ENCODE measurements at places on chromosomes 12 and 14.

- DNase-seq: peak; percentile 72
Observed at GRCh38 chr12:113048716-113049127, 7.8 kb upstream of the DTX1 start.

DNA sequence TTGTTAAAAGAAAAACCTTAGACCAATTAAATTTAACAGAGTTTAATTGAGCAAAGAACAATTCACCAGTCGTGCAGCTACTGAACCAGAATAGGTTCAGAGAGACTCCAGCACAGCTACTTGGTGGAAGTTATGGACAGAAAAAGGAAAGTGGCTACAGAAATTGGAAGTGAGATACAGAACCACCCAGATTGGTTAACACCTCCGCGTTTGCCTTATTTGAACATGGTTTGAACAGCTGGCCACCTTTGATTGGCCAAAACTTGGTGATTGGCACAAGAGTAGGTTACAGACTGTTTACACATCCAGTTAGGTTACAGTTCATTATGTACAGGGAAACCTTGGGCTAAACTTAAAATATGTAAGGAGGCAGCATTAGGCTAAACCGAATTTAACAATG is 54.9 kb downstream of the SRGAP1 start:
- no peak for DNase-seq

- DNase-seq: no peak
Observed at GRCh38 chr14:43540948-43541347, 966.1 kb downstream of the FSCB start.

GRCh38 chr12:72570601-72571000 is 298.4 kb downstream of the TRHDE start:
- DNase-seq: no peak

- no peak for DNase-seq
Observed at GRCh38 chr12:76226397-76226796, 121.8 kb downstream of the BBS10 start.

DNA sequence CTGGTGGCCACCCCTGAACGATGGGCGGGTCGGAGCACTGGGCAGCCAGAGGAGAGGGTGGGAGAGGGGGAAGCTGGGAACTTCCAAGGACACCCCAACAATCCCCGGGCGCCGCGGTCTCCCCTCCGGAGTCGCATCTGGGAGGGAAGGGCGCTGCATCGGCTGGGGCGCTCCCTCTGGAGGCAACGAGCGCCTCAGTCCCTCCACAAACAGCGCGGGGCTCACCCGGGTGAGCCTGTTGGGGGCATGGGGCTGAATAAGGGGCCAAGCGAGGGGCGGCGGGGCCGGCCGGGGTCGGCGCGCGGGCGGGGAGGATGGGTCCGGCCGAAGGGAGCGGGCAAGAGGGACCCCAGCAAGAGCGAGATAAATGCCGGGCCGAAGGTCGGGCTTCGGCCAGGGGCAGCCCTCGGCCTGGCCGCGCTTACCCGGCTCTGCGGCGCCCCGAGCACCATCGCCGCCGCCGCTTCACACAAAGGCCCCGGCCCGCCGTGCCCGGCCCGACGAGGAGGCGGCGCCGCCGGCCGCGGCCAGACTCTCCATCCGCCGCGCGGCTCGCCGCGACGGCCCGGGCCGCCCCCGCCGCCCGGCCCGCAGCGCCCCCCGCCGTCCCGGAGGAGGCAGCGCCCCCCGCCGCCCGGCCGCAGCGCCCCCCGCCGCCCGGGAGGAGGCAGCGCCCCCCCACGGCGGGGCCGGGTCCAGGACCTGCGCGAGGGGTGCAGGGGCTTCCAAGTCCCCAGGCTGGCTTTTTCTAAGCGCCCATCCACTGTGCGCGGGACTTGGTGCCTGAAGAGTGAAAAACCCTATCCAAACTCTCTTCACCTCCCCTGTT is at the start of gene ZBTB39:
TSS of gene ZBTB39 (minus strand) at position 567 of the 829 bp plus-strand sequence. CDS start 1,629 bp downstream, outside the sequence.
- peak; percentile 78 for DNase-seq

DNA sequence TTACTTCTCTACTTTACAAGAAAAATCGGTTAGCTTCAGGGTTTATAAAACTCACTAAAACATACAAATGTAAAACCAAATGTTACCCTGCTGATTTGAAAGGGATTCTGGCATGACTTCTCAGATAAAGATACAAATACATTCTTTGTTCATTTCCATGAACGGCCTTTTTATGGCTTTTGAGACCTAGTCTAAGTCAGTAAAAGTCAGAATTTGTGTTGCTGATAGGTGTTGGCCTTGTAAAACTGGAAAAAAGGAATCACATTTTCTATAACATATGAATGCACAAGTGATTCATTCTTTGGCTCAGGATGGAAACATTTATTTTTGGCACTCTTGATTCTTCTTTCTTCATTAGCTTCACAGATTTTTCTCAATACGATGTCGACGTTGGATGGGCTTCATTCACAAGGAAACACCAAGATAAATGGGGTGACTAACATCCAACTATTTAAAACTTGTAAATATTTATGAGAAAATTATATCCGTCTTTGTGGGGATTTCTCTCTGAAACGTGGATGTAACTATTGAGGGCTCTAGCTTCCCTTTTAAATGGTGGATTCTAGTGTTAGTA is 27.0 kb upstream of the CPM start:
- DNase-seq: no peak

- no peak for DNase-seq
Observed at GRCh38 chr12:46087916-46088439, 97.6 kb upstream of the SCAF11 start.

DNA sequence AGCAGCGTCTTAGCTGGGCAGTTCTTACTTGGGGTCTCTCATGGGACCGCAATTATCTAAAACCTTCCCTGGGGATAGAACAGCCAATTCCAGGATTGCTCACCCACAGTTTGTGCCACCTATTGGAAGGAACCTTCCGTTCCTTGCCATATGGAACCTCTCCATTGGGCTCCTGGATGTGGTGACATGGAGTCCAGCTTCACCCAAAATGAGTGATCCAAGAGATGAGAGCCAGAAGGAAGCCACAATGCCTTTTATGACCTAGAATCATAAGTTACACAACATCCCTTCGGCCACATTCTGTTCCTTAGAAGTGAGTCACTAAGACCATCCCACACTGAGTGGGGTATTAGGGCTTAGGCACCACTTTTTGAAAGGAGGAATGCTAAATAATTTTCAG is 164.4 kb downstream of the FBXL14 start:
- no peak for DNase-seq

- DNase-seq: no peak
Observed at GRCh38 chr14:61438036-61438435, 116.7 kb downstream of the PRKCH start.

- no peak for DNase-seq
Observed at GRCh38 chr12:45599196-45599595, 130.3 kb upstream of the ARID2 start.

- DNase-seq: no peak
Observed at GRCh38 chr12:93853698-93854478, 176.7 kb downstream of the CRADD start.

- DNase-seq: no peak
Observed at GRCh38 chr14:72901361-72901760, 7.5 kb upstream of the DPF3 start.

- DNase-seq: no peak
Observed at GRCh38 chr12:52063981-52064649, 5.7 kb upstream of the ATG101 start.

DNA sequence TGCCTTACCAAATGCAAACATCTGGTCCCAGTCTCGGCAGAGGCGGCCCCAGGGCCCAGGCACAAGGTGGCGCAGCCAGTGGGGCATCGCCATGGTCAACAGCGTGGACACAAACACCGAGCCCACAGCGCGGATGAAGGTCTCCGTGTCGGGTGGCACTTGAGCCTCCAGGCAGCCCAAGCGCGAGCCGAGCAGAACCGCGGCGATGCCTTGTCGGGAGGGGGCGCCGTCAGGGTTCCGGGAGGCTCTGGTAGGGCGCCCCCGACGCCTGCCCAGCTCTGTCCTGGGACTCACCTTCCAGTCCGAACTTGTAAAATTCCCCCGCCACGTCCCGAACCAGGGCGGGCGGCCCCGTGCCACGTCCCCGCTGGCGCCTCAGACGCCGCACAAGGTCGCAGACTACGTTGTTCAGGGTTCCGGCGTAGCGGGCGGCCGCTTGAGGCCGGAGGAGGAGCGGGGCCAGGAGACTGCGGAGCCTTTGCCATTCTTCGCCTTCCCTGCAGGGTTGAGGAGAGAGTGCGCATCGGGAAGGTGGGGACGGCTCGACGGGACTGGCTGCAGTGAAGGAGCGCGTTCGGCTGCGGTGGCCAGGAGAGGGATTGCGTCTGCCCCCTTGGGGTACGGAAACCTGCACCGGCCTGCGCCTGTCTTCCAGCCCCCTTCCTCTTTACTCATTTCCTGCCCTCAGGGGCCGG is 1.7 kb downstream of the CYP27B1 start:
- peak; percentile 74 for DNase-seq

GRCh38 chr12:129544716-129545115 is 359.1 kb downstream of the TMEM132D start:
- no peak for DNase-seq

DNA sequence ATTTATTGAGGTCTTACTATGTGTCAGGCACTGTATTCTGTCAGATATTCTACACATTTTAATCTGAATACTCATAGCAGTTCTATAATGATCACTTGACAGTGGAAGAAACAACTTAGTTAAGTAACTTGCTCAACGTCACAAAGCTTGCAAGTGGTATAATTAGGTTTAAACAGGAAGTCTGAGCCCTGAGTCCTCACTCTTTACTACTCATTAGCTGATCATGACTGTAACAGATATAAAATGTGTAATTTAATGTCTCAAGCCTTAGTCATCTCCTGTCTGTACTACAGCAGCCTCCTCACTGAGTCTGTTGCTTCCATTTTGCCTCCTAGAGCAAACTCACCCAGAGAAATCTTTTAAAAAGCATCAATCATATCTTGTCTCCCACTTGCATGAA is 38.9 kb downstream of the PPP4R4 start:
- DNase-seq: no peak

DNA sequence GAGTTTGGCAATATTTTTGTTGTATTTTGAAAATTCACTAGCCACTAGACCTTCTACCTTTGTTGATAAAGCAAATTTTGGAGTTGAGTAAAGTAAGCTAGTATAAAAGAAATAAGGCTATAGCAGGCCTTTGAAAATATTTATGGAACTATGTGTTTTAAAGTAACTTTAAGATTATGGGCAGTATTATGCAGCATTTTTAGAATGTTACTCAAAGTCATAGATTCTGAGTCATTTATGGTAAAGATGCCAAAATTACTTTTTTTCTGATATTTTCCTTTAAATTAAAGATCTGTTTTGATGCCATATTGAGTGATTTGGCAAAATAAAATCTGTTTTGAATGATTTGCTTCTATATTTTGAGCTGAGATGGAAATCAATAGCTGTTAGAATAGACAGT is 57.2 kb downstream of the SYNE2 start:
- no peak for DNase-seq

DNA sequence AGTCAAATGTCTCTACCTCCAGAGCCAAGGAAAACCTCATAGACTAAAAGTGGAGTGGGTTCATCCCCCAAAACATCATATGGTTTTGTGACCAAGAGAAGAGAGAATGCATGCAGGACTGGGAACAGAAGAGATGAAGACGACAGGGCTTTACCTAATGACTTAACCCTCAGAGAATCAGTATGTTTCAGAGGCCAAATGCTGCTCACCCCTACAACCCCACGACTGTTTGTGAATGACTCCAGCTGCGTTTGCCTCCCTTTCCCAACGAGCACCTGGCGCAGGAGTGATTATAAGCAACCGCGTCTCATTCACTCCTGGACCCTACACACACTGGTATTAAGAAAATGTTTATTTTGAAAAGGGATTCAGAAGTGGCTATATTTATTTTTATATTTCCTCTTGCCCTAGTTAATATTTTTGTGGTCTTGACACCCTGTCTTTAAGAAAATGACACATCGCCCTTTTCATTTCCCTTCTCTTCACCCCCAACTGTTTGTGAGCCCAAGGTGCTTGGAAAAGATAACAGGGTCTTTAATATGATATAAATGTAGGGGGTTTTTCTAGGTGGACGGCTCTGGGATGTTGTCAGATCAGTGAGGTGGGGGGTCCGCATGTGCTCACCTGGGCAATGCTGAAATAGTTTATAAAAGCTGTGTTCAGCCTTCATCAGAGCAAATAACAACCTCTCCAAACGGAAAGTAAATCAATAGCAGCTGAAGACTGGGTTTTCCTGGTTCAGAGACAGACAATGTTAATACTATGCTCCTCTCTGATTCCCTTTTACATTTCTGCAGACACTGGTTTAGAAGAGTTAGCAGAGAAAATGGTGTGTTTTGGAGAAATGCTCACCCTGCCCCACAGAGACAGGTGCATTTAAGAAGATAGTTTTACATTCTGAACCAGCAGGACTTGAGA is 77.7 kb downstream of the SLC15A4 start:
- no peak for DNase-seq

DNA sequence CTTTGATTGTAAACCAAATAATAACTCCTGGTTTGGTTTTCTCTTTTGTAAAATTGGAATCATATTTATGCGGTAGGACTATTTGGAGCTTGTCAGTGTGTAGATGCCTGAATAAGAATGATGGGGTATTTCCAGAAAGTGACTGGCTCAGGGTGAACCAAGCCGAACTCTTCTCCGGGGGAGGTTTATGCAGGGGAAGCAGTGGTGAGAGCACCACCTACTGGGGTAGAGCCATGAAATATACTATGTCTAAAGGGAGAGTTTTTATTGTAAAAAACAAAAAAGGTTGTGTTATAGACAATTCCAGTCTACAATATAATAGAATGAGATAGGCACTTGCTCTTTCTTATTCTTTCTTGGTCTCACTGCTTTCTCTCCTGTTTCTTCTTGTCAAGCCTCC is 222.9 kb upstream of the SLC16A7 start:
- DNase-seq: no peak

DNA sequence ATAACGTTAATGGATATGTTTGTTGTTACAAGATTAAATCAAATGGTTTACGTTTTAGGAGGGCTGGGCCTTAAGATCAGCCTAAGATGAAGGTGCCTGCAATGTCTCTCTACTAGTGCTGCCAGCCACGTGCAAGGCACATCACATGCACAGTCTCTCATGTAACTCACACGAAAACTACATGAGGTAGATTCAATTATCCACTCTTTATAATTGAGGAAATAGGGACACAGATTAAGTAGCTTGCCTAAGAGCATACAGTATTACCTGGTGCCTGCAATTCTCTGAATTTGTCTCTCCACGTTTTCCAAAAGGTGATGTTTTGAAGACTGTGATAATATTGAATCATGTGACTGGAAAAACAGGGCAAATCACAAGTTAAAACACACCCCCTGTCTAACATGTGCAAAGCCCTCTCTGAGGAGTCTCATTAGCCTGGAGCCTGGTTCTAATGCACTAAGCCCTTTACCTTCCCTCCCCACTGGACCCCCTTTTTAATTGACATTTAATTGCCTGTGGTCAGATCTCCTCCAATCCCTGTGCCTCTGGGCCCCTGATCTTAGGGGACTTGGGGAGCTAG is 14.6 kb upstream of the ATP2A2 start:
- DNase-seq: no peak

GRCh38 chr12:5900533-5901205 is 44.4 kb downstream of the ANO2 start:
- no peak for DNase-seq
